ENCODE measurements at places on chromosomes 12 and 14.

DNA sequence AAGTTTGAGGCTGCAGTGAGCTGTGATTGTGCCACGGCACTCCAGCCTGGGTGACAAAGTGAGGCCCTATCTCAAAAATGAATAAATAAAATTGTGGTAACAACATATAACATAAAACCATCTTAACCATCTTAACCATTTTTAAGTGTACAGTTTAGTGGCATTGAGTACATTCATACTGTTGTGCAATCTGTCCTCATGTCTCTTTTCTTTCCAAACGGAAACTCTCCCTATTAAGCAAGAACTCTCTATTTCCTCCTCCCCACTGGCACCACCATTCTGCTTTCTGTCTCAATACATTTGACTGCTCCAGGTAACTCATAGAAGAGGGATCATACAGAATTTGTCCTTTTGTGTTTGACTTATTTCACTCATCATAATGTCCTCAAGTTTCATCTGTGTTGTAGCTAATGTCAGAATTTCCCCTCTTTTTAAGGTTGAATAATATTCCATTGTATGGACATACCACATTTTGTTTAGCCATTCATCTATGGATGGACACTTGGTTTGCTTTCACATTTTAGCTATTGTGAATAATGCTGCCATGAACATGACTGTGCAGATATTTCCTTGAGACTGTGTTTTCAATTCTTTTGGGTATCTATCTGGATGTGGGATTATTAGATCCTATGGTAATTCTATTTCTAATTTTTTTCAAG lies 4.4 kb upstream of the MARK3 start:
- no peak for DNase-seq

- no peak for DNase-seq
Measured at GRCh38 chr12:95142431-95143151, 69.2 kb upstream of the NR2C1 start.

- DNase-seq, result peak; percentile 70
Measured at GRCh38 chr12:56193025-56193578, 3.8 kb upstream of the SMARCC2 start.

DNA sequence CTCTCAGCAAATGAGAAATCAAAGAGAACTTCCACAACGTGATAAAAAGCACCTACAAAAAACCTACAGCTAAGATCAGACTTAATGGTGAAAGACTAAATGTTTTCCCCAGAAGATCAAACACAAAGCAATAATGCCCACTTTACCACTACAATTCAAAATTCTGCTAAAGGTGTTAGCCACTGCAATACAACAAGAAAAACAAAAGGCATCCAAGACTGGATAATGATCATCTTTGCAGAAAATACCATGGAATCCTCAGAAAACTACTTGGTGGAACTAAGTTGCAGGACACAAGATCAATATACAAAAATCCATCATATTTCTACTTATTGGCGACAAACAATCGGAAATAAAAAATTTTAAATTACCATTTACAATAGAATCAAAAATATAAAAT lies 6.5 kb downstream of the DDX24 start:
- no peak for DNase-seq

DNA sequence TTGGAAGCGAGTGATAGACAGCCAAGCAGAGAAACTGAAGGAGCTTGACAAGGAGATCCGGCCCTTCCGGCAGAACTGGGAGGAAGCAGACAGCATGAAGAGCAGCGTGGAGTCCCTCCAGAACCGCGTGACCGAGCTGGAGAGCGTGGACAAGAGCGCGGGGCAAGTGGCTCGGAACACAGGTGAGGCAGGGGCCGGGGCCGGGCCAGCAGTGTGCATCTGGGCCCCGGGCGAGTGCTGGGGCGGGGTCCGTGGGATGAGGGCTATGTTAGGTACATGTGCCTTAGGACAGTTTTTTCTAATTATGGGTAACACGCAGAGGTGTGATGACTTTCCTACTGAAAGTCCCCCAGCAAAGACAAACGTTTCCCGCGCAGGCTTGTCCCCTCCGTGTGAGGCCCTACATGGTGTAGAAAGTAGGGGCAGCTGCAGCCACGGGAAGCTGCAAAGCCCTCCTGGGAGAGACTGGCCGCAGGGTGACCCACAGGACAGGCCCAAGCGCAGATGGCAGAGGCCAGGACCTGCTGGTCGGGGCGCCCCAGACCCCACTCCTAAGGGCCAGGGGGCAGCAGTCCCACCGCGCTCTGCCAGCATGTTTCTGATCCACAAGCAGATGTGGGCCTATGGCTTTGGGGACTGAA lies 19.1 kb upstream of the AMN start:
- DNase-seq, result no peak

GRCh38 chr12:12784911-12785814 lies at the start of gene APOLD1:
TSS of gene APOLD1 (plus strand) at chr12:12785659. CDS start at chr12:12785692, 33 bp downstream.
- DNase-seq, result no peak

DNA sequence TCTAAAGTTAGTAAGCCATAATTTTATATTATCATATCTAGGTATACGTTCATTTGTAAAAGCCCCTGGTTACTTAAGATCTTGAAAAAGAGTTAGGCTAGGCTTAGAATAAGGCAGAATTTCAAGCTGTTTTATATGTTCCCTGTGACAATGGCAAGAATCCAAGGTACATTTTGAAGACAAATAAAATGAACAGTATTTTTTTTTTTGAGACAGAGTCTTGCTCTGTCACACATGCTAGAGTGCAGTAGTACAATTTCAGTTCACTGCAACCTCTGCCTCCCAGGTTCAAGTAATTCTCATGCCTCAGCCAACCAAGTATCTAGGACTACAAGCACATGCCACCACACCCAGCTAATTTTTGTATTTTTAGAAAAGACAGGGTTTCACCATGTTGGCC lies 139.2 kb downstream of the DUSP6 start:
- no peak for DNase-seq

DNA sequence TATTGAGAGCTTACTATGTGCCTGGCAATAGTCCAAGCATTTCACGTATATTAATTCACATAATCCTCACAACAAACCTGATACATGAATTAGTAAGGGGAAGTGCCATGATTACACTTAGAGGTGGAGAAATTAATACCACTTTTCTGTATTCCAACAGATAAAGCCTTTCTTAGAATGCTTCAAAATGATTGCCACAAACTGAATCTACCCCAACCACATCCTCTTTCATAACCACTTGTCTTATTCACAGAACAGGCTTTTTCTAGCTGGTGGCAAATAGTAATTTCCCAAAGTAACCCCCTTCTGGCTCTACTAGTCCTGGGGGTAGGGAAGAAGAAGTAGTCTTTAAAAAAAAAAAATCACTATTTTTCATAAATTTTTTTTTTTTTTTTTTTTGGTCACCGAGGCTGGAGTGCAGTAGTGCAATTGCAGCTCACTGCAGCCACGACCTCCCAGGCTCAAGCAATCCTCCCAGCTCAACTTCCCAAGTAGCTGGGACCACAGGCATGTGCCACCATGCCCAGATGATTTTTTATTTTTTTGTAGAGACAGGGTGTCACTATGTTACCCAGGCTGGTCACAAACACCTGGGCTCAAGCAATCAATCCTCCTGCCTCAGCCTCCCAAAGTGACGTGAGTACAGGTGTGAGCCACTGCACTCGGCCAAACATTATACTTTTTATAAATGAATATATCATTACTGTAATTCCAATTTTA lies 59.0 kb upstream of the ARID2 start:
- DNase-seq, result no peak

DNA sequence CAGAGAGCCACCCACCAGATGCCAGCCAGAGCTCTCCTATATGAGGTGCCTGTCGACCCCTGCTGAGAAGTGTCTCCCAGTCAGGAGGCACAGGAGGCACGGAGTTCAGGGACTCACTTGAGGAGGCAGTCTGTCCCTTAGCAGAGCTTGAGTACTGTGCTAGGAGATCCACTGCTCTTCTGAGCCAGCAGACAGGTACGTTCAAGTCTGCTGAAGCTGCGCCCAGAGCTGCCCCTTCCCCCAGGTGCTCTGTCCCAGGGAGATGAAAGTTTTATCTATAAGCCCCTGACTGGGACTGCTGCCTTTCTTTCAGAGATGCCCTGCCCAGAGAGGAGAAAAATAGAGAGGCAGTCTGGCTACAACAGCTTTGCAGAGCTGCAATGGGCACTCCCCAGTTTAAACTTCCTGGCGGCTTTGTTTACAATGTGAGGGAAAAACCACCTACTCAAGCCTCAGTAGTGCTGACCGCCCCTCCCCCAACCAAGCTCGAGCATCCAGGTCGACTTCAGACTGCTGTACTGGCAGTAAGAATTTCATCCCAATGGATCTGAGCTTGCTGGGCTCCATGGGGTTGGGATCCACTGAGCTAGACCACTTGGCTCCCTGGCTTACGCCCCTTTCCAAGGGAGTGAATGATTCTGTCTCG lies 146.7 kb upstream of the USP15 start:
- no peak for DNase-seq

DNA sequence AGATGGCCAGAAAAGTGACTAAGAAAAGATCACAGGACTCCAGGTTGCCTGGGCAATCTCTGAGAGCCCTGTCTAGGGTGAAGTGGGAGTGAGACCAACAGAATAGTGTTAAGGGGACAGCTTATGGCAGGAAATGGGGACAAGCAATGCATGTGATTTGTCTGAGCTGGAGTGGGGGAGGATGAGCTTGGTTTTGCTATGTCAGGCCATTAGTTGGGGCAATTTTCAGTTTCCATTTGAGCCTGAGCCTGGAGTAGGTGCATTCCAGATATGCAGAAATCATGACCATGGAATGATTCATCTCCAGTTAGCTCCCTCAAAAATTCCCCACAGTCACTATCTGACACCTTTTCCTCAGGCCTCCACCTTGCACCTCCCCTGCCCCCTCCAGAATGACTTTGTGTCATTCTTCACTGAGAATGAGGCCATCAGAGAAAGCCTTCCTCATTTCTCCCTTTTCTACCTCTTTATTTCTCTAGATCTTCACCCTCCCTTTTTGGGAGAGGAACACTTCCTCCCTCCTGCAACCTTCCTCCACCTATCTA lies 150.9 kb upstream of the PLEKHG7 start:
- no peak for DNase-seq

DNA sequence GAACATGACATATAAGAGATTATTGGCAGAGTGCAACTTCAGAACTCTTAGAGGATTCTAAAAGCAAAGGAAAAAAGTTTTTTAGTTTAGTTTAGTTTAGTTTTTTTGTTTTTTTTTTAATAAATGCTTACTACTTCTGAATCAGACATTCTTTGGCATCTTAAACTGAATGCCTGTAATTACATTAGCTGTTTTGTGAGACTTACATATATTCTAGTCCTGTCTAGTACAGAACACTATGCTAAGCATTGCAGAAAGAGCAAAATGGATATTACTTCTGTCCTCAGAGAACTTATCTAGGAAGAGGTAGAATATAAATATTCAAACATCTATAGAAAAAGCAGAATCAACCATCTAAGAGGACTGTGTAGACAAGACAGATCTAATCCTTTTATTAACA lies 133.2 kb downstream of the RAD51B start:
- DNase-seq, result no peak

DNA sequence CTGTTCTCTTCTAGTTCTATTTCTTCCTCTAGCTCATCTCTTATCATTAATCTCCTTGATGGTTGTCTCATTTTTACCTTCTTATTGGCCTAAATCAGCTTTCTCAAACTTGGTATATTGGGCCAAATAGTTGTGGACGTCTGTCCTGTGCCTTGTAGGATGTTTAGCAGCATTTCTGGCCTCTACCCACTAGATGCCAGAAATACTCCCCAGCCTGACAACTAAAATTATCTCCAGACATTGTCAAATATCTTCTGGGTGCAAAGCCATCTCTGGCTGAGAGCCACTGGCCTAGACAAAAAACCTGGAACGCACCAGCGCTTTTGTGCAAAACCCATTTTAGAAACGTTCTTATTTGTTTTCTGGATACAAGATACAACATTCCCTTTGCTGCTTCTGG lies 38.8 kb upstream of the LRRC10 start:
- DNase-seq, result no peak

DNA sequence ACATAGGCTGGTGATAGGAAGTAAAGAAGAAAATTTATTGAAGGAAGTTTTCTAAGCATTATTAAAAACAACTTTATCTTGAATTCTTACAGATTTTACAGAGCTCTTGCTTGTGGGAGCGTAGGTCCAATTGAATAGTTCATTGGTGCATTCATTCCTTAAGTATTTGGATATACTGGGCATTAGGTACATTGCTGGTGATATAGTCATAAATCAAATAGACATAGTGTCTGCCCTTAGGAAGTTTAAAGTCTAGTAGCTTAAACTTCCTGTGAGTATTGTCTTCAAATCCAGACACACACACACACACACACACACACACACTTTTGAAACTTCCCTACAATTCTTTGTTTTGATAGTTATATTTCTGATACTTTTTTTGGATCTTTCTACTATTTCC lies 226.7 kb downstream of the FUT8 start:
- no peak for DNase-seq

DNA sequence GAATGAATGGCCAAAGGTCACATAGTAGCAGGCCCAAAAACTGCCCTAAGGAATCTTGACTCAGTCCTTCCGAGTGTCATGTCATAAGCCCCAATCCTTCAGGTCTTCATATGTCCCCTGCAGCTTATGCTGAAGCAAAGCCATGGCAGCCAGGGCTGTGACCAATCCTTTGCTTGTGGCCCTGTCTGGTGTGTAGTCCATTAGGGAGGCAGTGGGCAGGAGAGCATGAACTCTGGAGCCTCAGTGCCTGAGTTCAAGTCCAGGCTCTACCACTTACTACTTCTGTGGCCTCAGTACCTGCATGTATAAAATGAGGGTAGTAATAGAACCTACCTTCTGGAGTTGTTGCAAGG lies 20.3 kb downstream of the PLEKHG3 start:
- DNase-seq, result no peak
